Small intestine (tissue), 16 donors: ENCODE measurements at places on chromosomes 13 and 19. TPM values are rescaled to one million over a fixed set of nuclear protein-coding genes. Genes with fewer than 3 reads are reported as not detected.

GRCh38 chr13:108786456-108787200 is 157.2 kb downstream of the MYO16 start:
- no peak for DNase-seq

GRCh38 chr13:33353646-33354045 is 68.1 kb upstream of the STARD13 start:
- DNase-seq, result no peak

DNA sequence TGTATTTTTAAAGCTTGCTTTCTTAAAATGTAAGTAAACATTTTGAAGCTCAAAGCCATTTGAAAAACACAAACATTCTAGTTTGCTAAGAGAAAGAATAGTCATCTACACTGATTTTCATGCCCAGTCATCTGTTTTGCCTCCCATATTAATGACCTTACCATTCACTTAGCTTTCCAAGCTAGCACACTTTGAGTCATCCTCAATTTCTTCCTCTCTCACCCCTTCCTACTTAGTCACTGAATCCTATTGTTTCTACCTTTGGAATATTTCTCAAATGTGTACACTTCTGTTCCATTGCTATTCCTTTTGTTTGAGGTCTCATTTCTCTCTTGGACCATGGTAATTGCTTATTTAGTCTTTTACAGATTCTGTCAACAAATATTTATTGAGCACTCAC is 7.3 kb upstream of the HS6ST3 start:
- DNase-seq, result no peak

DNA sequence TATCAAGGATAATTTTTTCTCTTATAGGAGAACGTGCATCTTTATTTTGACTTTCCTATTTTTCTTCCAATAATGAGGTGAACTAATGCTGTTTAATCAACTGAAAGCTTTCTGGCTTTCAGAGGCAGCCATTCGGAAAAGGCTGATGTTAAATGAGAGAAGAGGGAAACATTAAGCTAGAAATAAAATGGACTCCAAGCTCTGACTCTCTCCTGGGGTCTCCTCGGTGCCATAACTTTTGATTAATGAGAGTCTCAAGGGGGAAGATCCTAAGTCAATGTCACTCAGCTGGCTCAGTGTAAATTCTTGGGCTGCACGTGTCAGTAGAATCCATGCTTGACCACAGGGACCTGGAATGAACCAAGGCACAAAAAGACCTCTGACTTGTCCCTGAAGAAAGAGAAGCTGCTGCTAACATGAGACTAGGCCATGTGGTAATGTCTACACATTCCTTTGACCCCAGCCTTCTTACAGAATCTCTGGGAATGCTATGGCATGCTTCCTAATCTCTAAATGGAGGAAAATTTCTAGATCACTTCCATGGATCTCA is 152.2 kb upstream of the RFC3 start:
- DNase-seq, result no peak

S1PR2 gene
- polyA plus RNA-seq, result 4.3 TPM

EDDM13 gene
- 1.7 TPM for polyA plus RNA-seq
